Stomach (tissue), 19 donors: ENCODE measurements at places on chromosomes 16 and 17. TPM values are rescaled to one million over a fixed set of nuclear protein-coding genes. Genes with fewer than 3 reads are reported as not detected.

GRCh38 chr16:2071454-2072202 is 23.8 kb downstream of the TSC2 start:
- peak; percentile 63 for DNase-seq

- DNase-seq: peak; percentile 50
Observed at GRCh38 chr16:1678500-1679098, 520 bp downstream of the JPT2 start.

GRCh38 chr17:50691550-50692447 is 15.9 kb downstream of the ANKRD40 start:
- peak; percentile 82 for DNase-seq

- peak; percentile 90 for DNase-seq
Observed at GRCh38 chr17:10772425-10773380, 31.2 kb downstream of the TMEM238L start.

- peak; percentile 94 for DNase-seq
Observed at GRCh38 chr17:19448341-19449268, 37.6 kb downstream of the RNF112 start.

DNA sequence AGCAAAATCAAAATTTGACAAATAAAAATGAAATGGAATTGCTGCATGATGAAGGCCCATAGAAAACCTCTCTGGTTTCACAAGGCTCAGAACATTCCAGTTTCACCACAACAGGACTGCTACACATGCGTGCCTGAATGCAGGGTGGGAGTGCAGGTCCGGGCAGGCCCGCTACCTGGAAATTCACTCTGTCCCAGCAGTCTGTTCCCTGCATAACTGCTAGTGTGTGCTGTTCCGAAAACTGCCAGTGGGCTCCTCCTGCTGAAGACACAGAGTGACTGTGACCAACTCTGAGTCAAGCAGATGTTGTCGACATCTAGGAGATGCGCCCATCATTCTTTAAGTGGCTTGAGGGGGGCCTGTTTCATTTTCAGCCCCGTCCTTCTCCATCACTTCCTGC is 284.8 kb upstream of the MAF start:
- no peak for DNase-seq

DNA sequence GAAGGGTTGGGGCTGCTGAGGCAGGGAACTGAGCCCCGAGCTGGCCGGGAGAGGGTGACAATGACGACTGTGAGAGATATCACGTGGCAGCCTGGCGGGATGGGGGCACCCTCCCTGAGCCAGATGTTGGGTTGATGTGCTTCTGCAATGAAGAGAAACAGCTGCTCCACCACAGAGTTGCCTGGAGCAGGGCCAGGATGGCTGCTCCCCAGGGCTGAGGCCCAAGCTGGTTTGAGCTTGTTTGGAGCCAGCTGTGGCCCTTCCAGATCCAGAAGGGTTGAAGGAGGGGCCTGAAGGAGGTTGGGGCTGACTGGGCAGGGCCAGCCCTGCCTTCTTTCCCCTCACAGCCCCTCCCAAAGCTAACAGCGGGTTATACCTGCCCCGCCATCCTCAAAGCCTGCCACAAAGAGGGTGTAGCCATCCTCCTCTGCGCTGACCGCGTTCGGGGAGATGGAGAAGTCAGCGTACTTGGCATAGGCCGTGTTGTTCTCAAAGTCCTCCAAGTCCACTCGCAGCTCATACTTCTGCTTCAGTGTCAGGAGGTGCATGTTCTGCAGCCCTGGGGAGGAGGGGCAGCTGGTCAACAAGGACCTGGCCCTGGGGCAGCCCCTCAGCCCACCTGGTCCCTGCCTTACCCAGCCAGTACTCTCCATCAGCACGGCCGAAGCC is 2.1 kb downstream of the MFAP4 start:
- peak; percentile 76 for DNase-seq

DNA sequence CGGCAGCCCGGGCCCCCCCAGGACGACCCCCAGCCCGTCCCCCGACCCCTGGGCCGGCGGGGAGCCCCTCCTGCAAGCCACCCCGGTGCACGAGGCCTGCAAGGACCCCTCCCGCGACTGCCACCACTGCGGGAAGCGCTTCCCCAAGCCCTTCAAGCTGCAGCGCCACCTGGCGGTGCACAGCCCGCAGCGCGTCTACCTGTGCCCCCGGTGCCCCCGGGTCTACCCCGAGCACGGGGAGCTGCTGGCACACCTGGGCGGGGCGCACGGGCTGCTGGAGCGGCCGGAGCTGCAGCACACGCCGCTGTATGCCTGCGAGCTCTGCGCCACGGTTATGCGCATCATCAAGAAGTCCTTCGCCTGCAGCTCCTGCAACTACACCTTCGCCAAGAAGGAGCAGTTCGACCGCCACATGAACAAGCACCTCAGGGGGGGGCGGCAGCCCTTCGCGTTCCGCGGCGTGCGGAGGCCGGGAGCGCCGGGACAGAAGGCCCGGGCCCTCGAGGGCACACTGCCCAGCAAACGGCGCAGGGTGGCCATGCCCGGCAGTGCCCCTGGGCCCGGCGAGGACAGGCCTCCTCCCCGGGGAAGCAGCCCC is 15.6 kb upstream of the ZFPM1 start:
- peak; percentile 72 for DNase-seq

DNA sequence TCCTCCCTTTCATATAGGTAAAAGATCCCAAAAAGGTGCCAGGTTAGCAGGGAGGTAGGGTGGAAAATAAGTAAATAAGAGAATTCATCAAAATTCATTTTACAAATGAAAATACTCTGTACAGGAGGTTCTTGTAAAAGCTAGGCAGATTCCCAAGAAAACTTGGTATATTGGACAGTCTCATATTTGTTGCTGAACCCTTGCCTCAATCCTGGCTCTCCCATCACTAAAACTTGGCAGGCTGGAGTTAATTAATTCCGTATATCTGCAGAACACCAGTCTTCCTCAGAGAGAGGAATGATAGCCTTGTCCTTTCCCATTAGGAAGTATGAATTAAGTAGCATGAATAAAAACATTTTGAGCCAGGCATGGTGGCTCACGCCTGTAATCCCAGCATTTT is 66.2 kb upstream of the MTMR4 start:
- DNase-seq: no peak

DNA sequence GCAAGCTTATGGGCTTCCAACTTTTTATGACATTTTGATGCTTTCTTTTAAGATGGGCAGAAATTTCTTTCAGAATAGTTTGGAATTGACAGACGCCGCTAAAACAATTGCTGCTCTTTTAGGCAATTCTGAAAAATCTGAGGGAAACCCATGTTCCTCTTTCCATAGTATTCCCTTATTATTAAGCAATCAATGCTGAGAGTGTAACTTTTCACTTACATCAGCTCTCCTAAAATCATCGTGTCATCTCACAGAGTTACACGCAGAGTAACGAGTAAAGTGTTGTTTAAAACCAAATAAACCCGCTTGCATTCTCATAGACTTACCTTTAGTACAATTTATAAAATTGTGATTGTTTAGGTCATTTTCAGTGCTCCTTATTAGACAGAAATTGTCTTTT is 150.6 kb downstream of the MAF start:
- no peak for DNase-seq

GRCh38 chr17:64480951-64481350 is 15.9 kb downstream of the POLG2 start:
- no peak for DNase-seq

- no peak for DNase-seq
Observed at GRCh38 chr17:57523926-57524632, 221.0 kb downstream of the CCDC182 start.

- DNase-seq: peak; percentile 68
Observed at GRCh38 chr17:9389111-9389527, 186.5 kb downstream of the STX8 start.

GRCh38 chr16:52861614-52862022 is 191.1 kb downstream of the CHD9NB start:
- peak; percentile 80 for DNase-seq

GRCh38 chr16:16185095-16185494 is 38.2 kb downstream of the ABCC6 start:
- DNase-seq: no peak

- no peak for DNase-seq
Observed at GRCh38 chr17:17079336-17079735, 37.1 kb downstream of the MPRIP start.

- DNase-seq: no peak
Observed at GRCh38 chr17:5257124-5257523, 22.5 kb upstream of the SCIMP start.

DNA sequence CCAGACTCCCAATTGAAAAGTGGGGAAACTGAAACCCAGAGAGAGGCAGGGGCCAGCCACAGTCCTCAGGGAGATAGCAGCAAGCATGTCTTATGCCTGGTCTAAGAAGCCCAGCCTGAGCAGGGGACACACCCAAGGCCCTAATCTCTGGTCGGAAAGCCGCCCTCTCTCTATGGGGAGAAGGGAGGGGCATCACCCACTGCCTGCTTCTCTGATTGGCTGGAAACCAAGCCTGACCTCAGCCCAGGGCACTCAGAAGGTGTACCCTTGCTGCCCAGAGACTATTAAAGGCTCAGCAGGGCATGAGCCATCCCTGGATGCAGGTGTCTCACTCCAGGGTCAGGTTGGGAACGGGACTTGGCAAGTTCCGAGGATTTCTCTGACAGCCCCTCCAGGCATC is 5.7 kb upstream of the KRT13 start:
- DNase-seq: peak; percentile 53

GRCh38 chr16:49834531-49835151 is 21.3 kb downstream of the ZNF423 start:
- no peak for DNase-seq

DNA sequence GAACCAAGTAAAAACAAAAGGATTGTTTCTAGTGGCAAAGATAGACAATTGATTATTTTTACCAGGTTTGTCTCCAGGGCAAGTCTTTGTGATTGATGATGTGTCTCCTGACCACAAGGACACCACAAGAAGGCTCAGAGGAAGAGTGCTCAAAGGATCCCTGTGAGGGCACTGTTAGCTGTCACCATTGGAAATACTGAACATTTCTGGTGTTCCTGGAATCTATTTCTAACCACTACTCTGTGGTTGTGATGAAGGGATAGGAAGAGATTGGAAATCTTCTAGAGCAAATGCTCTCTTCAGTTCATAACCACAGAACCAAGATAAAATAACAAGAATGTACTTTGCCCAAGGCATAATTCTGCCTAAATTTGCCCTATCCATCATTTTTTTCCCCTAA is 15.3 kb downstream of the RNF43 start:
- no peak for DNase-seq

DNA sequence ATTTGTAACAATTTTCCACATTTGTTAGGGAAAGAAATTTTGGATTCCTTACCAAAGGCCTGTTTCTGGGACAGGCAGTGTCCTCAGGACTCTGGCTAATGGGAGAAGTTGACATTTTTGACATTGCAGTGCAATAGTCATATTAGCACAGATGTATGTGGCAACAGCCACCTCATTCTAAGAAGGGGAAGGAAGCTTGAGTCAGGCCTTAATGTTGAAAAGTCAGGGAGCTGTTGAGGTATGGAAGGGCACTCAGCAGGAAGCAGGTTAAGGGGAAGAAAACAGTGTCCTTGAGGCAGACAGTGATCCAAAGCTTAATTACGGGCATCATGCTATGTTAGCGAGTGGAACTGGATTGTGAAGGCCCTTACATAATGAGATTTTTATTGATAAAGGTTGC is 20.9 kb downstream of the AKTIP start:
- no peak for DNase-seq

DNA sequence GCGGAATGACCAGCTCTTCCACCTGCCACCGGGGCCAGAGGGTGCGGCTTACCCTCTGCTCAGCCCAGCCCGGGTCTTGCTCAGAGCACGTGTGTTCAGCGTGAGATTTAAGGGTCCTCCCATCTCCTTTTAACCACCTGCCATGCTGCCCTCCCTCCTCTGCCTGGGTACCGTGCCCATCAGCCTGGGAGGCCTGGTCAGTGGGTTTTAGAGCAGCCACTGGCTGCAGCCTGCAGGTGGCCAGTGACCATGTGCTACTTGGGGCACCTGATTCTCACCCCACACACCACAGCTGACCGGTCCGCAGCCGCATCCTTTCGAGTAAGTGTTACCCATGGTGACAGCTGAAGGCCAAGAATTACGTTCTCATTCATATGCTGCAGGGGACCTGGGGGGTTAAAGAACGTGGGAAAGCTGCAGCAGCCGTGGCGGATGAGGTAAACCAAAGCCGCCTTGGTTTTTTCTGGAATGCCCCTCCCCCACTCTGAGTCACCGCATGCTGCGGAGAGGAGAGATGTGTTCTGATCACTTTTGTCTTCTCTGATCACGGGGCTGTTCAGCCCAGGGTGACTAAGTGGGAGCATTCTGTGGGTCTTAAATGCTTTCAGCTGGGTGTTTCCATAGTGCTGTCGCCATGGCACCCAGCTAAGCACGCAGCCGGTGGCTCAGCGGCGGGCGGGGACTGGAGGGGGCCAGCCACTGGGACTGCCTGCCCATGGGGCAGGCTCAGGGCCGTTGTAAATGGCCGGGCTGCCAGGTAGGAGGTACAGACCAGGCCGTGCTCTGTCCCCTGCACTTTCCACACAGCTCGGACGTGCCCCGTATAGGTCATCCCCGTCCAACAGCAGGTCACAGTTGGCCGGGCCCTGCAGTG is 59.8 kb downstream of the BAIAP2 start:
- peak; percentile 54 for DNase-seq

GRCh38 chr16:85209526-85210121 is 97.4 kb upstream of the CIBAR2 start:
- no peak for DNase-seq

DNA sequence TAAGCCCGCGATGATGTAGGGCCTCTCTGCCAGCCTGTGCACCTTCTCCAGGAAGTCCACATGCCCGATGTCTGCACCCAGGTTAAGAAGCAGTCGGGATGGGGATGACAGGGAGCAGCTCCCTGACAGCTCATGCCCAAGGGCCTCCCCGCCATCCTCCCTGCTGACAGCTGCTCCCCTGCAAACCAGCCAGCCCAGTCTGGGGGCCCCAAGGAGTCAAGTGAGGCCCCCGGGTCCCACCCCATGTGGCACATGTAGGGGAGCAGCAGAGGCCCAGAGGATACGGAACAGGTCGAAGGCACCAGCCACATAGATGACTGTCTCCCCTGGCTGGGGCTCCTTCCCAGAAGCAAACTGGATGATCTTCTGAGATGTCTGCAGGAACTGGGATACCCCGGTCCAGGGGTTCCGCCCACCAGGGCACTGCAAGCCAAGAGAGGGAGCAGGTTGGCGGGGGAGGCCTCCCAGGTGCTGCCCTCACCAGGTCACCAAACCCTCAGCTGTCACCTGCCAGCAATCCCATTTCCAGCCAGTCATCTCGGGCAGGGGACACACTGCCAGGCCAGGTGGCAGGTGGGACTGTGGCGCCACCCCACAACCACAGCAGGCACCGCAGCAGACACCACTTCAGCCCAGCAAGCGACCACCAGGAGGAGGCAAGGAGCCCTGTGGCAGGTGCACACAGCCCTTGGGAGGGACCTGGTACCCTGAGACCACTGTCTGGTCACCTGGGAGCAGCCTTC is 4.6 kb downstream of the PCYT2 start:
- no peak for DNase-seq

- DNase-seq: no peak
Observed at GRCh38 chr17:3804503-3804931, 3.5 kb upstream of the ITGAE start.

GRCh38 chr16:80794071-80794470 is 10.3 kb downstream of the CDYL2 start:
- no peak for DNase-seq

The PLA2G10 gene
- polyA plus RNA-seq: 1.4 TPM

The KRTAP4-1 gene
- polyA plus RNA-seq: not detected

The SPATA22 gene
- not detected for polyA plus RNA-seq

The HAS3 gene
- 5.1 TPM for polyA plus RNA-seq

The TRIM37 gene
- 9.7 TPM for polyA plus RNA-seq

The TMEM235 gene
- polyA plus RNA-seq: not detected

The HSD11B2 gene
- 16.7 TPM for polyA plus RNA-seq

The NFE2L1 gene
- 39.5 TPM for polyA plus RNA-seq

The KRTAP1-5 gene
- not detected for polyA plus RNA-seq

The CD2BP2 gene
- polyA plus RNA-seq: 41.4 TPM

The PRDM7 gene
- polyA plus RNA-seq: not detected

The RNF166 gene
- 13.1 TPM for polyA plus RNA-seq

The EPN3 gene
- polyA plus RNA-seq: 76.3 TPM

The CDRT4 gene
- 12.8 TPM for polyA plus RNA-seq

The CNTNAP4 gene
- not detected for polyA plus RNA-seq

The ARL5C gene
- not detected for polyA plus RNA-seq
